ENCODE measurements at places on chromosomes 16 and 17.

DNA sequence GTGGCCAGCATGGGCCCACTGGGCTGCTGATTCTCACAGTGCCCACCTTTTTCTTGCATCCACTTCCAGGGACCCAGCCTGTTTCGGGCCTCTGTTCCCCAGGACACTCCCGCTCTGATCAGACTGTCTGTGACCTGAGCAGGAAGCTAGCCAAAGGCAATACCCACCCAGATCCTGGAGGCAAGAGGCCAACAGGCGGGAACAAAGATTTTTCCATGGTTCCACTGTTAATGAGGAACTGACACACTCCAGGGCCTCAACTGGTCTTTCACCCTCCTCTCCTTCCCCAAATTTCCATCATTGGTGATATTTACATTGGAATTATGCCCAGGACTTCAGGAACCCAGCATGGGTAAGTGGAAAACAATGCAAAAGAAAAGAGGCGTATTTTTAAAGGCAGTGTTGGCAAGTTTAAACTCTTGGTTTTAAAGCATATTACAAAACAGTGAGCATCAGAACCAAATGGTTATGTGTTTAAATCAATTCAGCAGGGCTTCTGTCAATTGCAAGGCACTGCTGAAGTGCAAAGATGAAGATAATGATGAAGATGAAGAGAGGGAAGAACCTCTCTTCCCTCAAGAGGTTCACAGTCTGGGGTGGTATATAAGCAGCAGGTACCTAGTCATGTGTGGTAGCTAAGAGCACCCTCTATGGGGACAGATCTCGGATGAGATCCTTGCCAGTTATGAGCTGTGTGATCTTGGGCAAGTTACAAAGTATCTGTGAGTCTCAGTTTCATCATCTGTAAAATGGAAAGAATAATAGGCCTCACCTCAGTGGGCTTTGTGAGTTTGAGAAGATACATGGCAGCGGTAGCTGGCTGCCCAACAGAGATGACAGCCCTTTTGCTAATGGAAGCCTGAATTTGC, 14.4 kb upstream of the ATP2A3 start:
- DNase-seq = no peak

DNA sequence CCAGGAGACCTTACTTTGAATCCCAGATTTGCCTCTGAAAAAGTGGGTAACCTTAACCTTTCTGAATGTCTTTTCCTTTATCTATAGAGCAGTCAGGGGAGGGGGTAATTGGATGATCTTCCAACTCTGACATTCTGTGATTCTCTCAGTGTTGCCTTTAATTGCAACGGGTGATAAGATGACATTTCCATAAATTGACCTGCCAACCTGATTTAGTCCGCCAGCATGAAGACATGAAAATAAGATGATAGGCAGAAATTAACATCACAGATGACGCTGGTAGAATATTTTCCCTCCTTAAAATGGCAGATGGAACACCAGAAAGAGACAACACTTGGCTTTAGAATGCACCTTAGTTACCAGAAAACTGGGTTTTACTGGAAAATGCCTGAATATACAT, 72.6 kb downstream of the VAT1L start:
- no peak for DNase-seq

- no peak for DNase-seq
Observed at GRCh38 chr17:6546069-6546718, 10.2 kb downstream of the PITPNM3 start.

DNA sequence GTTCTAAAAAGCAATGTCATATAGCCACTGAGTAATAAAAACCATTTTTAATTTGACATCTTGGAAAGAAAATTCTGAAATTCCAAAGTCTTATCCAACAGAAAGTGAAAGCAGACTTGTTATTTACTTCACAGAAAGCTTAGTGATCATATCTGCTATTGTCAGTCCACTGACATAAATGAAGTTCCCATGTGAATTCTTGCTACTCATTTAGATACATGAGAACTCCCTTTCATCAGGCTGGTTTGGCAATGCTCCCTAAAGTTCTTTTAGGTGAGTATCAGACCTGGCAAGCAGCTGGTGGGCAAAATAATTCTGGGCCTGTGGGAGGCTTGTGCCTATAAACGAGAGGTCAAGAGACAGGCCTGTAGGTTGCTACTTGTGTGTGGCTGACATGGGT, 23.4 kb downstream of the NME2 start:
- DNase-seq = no peak

All from cerebellum (tissue), 4 donors.